NCI-H1417 (cell line): ENCODE measurements at places on chromosomes 5 and 9.

DNA sequence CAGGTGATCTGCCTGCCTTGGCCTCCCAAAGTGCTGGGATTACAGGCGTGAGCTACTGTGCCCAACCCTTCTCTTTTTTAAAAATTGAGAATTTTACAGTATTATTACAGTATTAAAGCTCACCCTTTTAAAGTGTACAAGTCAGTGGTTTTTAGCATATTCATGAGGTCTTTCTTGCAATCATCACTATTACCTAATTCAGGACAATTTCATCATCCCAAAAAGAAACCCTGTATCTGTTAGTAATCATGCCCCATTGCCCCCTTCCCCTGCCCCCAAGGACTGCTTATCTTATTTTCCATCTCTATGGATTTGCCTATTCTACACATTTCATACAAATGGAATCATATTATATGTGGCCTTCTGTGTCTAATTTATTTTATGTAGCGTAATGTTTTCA, 22.6 kb upstream of the MEGF9 start:
- no peak for DNase-seq

GRCh38 chr5:35698047-35698808, 80.6 kb downstream of the SPEF2 start:
- DNase-seq, result no peak

DNA sequence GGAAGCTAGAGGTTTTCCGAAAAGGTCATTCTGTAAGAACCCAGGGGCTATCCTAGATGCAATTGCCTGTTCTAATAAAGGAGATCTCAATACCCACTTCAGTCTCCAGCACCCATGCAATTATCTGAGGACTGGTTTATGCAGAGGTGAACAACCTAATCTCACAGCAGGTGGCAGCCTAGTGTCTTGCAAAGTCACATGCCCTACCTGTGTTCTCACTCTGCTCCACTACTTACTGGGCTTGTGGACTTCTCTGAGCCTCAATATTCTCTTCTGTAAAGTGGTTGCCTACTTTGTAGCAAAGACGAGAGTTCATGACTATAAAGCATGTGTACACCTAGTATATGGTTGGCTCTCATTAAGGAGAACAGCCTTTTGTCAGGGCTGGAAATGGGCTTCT, 21.0 kb upstream of the ALDH1B1 start:
- DNase-seq, result peak; percentile 79

DNA sequence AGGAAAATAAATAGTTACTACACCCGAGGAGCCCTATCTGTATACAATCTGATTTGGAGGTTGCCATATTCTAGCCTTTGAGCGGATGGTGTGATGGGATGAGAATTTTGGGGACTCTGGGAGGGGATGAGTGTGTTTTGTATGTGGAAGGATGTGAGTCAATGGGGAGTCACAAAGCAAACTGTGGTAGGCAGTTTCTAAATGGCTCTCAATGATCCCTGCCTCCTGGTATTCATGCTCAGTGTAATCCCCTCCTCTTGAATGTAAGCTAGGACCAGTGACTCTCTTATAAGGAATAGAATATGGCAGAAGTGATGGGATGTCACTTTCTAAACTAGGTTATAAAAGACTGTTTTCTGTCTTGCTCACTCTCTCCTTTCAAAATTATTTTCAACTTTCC, 205.7 kb upstream of the RIOK2 start:
- no peak for DNase-seq

- DNase-seq, result no peak
Observed at GRCh38 chr5:129951039-129951438, 46.8 kb downstream of the CHSY3 start.

DNA sequence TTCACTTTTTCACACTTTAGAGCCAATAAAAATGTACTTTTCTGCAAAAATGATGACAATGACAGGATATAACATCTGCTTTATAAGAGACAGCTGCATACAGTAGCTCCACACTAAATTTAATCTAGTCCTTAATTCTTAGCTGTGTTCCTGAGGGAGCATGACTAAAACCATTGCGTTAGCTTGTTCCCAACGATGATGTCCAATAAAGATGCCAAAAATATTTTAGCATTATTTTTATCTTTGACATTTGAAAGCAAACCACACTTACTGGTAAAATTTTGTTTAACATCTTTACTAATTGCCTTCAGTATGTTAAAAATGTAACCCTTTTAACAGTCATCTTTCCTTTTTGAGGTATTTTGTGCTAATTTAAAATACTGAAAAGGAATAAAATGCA, 382.7 kb downstream of the CHSY3 start:
- DNase-seq, result no peak

DNA sequence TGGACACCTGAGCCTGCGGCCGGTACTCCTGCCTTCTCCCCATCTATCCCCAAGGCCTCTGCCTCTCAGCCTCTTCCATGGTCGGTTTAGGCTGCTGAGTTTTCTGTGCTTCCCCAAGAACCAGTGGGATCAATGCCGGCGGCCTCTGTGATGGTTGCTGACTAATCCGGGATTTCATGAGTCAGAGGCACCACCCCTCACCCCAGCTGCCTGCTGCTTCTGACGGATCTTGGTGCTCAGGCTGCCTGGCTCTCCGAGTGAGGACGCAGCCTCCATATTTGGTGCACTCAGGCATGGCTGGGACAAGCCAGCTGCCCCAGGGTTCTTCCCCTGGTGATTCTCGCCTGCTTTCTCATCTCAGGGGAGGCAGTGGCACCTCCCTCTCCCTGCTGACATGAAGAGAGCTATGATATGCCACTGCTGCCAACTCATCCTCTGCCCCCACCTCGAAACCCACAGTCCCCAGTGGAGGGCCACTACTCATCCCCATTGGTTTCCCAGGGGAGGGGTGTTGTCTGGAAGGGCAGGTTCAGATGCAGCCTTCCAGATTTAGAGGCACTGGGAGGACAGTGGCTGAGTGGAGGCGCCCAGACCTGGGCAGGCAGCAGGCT, 3.3 kb upstream of the MAN1B1 start:
- DNase-seq, result no peak

DNA sequence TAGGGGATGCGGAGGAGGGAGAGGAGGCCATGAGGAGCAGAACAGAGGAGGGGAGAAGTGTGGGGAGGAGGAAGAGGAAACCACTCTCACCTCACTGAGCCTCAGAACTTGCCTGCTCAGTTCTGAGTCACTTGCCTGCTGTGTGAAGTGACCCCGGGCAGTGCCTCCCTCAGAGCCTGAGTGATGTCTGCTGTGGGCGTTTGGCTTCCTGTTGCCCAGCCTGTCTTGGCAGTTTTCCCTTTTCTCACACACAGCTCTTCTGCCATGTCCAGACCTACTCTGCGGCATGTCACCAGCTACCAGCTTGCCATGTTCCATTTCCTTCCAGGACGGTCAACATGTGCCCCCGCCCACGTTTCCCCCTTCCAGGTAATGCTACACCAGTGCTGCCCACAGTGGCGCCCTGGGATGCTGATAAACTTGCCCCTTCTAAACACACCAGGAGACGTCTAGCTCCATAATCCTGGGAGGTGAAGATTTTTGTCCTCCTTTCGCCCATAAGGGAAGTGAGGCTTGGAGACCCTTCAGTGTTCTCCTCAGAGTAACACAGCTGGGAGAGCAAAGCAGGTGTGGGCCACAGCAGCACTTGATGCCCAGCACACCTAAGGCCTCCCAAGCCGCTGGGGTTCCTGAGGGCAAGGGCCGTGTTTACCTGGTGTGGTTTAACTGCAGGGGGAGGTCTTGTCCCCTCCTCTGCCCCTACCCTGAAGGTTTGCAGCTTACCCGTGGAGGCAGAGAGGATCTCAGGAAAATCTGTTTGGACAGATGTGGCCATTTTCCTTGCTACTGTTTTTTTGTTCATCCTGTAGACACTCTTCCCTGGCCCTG, 63.8 kb upstream of the RNF130 start:
- DNase-seq, result no peak

GRCh38 chr5:128195316-128195715, 111.8 kb downstream of the SLC12A2 start:
- DNase-seq, result no peak

DNA sequence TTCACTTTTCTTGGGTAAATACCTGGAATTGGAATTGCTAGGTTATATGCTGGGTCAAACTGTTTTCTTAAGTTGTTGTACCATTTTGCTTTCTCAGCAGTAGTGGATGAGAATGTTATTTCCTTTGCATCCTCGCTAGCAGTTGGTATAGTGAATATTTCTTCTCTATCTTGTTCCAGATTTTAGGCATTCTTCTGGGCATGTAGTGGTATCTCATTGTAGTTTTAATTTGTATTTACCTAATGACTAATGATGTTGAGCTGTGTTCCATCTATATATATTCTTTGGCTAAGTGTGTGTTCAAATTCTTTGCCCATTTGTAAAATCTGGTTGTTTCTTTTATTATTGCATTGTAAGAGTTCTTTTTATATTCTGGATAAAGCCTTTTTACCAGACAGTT, 333.3 kb downstream of the MAT2B start:
- DNase-seq, result no peak

GRCh38 chr5:61604076-61605025, 272.3 kb downstream of the ZSWIM6 start:
- no peak for DNase-seq

- no peak for DNase-seq
Observed at GRCh38 chr5:143966280-143966679, 154.3 kb downstream of the HMHB1 start.

- DNase-seq, result no peak
Observed at GRCh38 chr9:110021891-110022290, 186.1 kb downstream of the C9orf152 start.

DNA sequence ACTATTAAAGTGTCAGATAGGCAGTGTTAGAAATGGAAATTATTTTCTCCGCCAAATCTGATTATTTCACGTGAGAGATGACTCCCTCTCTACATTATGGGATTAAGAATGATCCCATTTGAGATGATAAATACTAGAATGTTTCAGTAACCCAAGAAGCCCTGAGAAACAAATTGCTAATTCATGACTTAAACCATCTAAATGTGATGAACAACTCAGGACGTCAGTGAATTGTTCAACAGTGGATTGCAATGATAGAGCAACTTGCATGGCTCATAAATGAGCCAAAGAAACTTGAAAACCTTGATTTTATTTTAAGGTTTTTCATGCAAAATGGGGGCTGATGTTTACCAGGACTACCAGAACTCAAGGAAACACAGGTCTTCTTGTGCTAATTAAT, 350.5 kb upstream of the WWC1 start:
- DNase-seq, result no peak

GRCh38 chr5:140205216-140205615, 30.2 kb downstream of the CYSTM1 start:
- no peak for DNase-seq
